ENCODE measurements at places on chromosomes 2 and 18. TPM values are rescaled to one million over a fixed set of nuclear protein-coding genes. Genes with fewer than 3 reads are reported as not detected.

- H3K4me1 ChIP-seq = peaks cover 22% of the 10 kb centered on the region
- H3K27me3 ChIP-seq = no peaks in the 10 kb centered on the region
- no peak for DNase-seq
- no peaks in the 10 kb centered on the region for H3K36me3 ChIP-seq
- no peak overlapping the region for H3K27ac ChIP-seq
Observed at GRCh38 chr2:222711315-222711940, 40.0 kb downstream of the MOGAT1 start.

Gene G6PC2
- total RNA-seq = not detected

Gene STON1
- 1.2 TPM for total RNA-seq

GRCh38 chr18:11502368-11502767 lies 107.0 kb upstream of the SLC35G4 start:
- DNase-seq = no peak
- H3K36me3 ChIP-seq = no peaks in the 10 kb centered on the region
- peaks cover 15% of the 10 kb centered on the region for H3K4me1 ChIP-seq
- H3K27ac ChIP-seq = no peak overlapping the region

Gene FOXI3
- total RNA-seq = not detected

Gene COL3A1
- total RNA-seq = 0.36 TPM

Gene MDH1B
- 0.23 TPM for total RNA-seq

DNA sequence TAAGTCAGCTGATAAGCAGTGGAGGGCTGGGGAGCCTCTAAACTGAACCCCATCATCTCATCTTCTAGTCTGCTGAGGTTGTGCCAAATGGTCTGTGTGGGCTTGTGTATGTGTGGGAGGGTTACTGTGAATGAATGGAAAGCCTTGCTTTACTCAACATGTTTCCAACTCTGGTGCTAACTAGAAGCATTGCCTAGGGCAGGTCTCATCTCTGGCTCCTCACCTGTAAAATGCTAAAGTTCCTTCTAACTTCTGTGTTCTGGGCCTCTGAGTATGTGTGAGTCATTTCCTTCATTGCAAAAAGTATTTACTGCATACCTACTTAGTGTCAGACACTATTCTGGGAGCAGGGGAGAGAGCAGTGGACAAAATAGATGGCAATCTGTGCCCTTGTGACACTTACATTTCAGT lies 1.3 kb downstream of the LIPG start:
- no peaks in the 10 kb centered on the region for H3K36me3 ChIP-seq
- H3K4me1 ChIP-seq = peaks cover 6% of the 10 kb centered on the region
- H3K4me3 ChIP-seq = peak overlapping the region; percentile 71

GRCh38 chr2:138209009-138209408 lies 244.7 kb downstream of the HNMT start:
- H3K4me3 ChIP-seq = no peak overlapping the region
- DNase-seq = peak; percentile 56
- no peak overlapping the region for H3K27ac ChIP-seq
- no peaks in the 10 kb centered on the region for H3K27me3 ChIP-seq
